ENCODE measurements at places on chromosomes 1 and 21. TPM values are rescaled to one million over a fixed set of nuclear protein-coding genes. Genes with fewer than 3 reads are reported as not detected.

DNA sequence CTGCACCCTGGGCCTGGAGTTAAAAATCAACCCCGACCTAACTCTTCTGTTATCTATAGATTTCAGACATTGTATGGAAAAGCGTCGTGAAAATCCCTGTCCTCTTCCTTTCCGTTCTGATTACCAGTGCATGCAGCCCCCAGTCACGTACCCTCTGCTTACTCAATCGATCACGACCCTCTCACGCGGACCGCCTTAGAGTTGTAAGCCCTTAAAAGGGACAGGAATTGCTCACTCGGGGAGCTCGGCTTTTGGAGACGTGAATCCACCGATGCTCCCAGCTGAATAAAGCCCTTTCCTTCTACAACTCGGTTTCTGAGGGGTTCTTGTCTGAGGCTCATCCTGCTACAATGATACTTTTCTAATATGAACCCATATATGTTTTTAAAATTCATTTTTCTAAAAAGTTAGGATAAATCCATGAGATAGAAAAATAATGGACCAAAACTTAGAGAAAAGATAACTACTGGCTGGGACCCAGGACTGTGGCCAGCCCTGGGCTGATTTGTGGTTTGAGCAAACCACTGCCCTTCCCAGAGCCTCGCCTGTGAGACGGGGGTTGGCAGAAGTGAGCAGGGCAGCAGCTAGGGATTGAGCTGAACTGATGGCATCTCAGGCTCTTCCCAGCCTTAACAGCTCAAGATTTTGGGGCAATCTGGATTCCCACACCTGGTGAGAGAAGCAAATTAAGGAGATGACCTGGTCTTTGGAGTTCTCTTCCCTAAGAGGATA is 5.0 kb downstream of the UQCRHL start:
- no peak for DNase-seq

DNA sequence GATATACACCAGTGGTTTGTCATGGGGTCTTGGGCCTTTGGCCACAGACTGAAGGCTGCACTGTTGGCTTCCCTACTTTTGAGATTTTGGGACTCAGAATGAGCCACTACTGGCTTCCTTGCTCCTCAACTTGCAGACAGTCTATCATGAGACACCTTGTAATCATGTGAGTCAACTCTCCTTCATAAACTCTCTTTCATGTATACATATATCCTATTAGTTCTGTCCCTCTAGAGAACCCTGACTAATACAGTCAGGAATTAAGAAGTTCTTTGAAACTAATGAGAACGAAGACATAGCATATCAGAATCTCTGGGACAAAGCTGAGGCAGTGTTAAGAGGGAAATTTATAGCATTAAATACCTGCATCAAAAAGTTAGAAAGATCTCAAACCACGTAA is 110.8 kb downstream of the SLC5A9 start:
- no peak for DNase-seq

- DNase-seq: no peak
Observed at GRCh38 chr1:109984190-109984455, 442 bp upstream of the AHCYL1 start.

- DNase-seq: no peak
Observed at GRCh38 chr1:200883118-200883517, 10.3 kb downstream of the GPR25 start.

The OPRD1 gene
- not detected for total RNA-seq

DNA sequence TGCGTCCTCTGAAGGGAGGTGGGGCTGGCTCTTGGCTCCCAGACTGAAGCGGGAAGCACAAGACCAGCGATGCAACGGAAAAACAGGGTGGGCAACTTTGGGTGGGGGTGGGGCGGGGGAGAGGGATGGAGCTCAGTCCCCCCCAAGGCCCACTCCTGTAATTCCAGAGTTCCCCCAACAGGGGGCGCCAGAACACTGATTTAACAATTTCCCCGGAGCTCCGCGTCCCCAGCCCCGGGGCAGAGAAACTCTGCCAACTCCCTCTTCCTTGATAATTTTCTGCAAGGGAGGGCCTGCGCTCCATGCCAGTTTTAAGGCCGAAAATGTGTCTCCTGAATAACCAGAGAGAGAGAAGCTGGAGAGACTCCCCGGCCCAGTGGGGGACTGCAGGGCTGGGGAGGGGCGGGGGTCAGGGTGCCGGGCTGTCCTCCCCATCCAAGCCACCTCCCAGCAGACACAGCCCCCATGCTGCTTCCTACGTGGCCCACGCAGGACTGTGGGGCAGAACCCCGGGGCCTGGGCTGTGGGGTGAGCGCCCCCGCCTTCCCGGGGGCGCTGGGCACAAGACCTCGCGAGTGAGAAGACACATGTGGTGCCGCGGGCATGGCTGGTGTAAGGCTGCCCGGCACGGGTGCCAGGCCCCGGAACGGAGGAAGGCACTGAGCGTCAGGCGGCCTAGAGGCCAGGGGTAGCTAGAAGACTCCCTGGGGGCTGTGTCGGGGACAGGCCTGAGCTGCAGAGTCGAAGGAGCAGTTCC is 51.4 kb downstream of the KIF21B start:
- no peak for DNase-seq

The SYTL1 gene
- total RNA-seq: 38.6 TPM

The OR14K1 gene
- not detected for total RNA-seq

GRCh38 chr1:180201451-180202200 is 28.4 kb upstream of the LHX4 start:
- DNase-seq: no peak

The ADORA3 gene
- not detected for total RNA-seq

DNA sequence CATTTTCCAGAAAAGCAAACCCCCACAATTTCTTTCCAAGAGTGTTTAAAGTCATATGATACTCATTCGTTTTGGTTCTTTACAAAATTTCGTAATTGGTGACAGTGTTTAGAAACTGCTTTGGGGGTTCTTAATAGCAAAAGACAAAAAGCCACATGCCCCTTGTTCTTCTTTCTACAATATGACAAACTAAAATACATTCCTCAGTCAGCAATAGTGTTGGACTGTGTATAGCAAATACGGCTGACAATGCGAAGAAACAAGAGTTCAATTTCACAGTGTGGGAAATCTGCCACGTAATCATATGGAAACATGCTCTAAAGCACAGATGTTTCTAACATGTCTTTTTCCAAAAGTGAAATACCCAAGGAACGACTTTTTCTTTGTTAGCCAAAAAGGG is 7.6 kb upstream of the IFNAR1 start:
- no peak for DNase-seq

The OLFML3 gene
- total RNA-seq: not detected

The CHRM3 gene
- not detected for total RNA-seq

The IGSF9 gene
- not detected for total RNA-seq

DNA sequence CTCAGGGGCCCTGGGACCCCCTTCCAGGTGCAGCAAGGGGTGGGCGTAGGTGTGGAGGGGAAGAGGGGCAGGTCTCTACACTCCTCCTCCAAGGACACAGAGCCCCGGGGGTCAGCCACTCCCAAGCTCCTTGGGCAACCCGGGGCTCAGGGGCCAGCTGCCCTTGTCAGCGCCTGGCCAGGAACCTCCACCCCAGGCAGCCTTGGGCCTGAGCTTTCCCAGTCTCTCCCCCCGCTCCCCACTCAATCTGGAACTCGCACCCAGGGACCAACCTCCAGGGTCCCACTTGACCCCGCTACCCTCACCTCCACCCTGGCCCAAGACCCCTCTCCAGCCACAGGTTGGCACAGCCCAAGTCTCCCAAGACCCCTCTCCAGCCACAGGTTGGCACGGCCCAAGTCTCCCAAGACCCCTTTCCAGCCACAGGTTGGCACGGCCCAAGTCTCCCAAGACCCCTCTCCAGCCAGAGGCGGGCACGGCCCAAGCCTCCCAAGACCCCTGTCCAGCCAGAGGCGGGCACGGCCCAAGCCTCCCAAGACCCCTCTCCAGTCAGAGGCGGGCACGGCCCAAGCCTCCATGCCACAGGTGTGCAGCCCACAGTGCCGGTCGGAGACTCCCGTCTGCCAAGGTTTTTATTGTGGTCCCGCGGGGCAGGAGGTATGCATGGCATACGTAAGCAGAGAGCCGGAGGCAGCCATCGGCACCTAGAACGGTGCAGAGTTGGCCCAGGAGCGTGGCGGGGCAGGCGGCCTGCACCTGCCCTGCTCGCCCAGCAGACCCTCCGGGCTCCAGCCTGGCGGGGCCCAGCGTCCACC is 3.0 kb downstream of the TNFRSF4 start:
- no peak for DNase-seq

DNA sequence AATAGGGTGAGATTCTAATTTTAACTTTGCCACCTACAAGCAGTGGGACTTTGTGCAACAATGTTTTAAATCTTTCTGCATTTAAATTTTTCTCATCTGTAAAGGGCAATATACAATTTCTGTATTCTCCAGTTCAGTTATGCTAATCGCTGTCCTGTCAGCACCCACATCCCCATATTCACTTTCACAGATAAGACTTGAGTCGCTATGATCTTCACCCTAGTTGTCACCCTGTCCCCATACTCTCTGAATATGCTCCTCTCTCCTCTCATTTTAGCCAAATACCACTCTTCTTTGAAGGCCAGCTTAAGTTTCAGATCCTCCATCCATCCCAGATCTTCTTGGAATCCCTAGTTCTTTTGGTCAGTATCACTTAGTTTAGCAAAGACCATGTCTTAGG is 8.8 kb downstream of the DDR2 start:
- no peak for DNase-seq

The SPRR1A gene
- not detected for total RNA-seq

DNA sequence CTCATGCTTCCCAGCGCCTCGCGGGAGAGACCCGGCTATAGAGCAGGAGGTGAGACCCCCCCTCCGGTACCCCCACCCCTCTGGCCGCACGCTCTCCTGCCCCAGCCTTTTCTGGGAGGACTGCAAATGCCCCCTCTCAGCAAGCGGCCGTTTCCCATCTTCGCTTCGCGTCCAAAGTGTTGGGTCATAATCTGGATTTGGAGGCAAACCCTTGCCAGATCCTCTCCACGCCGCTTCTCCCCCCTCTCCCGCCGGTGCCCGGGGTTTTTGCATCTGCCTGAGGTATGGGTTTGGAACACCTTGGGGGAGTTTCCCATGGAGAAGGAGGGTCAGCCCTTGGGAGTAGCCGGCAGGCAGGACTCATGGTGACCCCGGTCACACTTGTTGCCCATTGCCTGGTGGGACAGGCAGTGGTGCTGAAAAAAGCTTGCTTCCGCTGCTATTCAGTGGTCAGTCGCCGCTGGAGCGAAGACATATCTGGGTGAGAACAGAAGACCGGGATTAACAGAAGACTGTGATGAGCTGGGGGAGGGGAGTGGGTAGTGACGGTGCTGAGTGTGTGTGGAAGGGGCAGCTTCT is 935 bp downstream of the KCNK2 start:
- DNase-seq: no peak

The RNU1-2 gene
- 2,678 TPM for total RNA-seq

DNA sequence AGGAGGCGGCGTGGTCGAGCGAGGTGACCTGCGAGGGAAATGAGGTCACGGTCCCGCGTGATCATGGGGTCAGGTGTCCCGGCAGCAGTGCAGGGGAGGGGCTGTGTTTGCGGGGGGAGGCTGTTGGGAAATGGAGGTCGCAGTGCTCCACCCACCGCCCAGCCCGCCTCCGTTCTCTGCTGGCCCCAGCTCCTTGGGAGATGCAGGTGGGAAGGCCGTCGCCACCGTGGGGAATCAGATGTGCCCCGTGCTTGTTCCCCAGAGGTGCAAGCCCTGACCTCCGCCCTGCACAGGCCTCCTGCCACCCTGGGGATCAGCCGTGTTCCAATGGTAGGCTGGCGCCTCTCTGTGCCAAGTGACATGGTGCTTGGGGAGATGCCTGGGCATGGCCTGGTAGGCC is 95.7 kb downstream of the PRDM16 start:
- no peak for DNase-seq

The ZSCAN20 gene
- 4.4 TPM for total RNA-seq

DNA sequence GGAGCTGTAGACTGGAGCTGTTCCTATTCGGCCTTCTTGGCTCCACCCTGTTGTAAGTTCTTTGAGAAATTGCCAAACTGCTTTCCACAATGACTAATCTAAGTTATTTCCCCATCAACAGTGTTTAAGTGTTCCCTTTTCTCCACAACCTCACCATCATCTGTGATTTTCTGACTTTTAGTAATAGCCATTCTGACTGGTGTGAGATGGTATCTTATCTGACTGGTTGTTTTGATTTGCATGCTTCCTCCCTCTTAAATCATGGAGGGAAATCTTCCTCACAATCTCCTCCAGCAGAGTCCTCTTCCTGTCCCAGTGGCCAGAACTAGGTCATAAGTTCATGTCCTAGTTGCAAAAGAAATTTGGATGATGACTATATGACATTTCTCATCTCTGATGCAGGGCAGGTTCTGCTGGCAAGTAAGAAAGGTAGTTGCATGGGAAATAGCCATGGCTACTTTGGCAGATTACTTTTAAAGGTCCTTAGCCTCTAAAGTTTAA is 294.0 kb downstream of the LRRC40 start:
- no peak for DNase-seq

GRCh38 chr1:46131712-46132528 is 509 bp downstream of the PIK3R3 start:
- no peak for DNase-seq

GRCh38 chr1:19000065-19000464 is 43.6 kb upstream of the IFFO2 start:
- DNase-seq: no peak

- no peak for DNase-seq
Observed at GRCh38 chr1:45008076-45008475, 3.0 kb downstream of the HECTD3 start.

GRCh38 chr1:37655274-37655673 is 20.6 kb upstream of the RSPO1 start:
- DNase-seq: no peak

DNA sequence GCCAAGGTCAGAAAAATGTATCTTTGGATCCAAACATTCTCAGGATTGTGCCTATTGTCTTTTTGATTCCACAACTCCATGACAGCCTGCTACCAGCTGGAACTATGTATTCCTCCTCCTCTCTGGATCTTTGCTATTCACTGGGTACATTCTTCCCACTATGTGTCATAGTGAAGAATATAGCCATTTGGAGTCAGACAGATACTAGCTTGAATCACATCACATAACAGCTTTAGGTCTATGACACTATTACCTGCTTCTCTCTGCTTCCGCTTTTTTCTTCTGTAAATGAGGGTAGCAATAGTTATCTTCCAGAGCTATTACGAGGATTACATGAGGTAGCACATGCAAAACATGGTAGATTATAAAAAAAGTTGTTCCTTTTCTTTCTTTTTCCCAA is 5.4 kb upstream of the EXO1 start:
- no peak for DNase-seq

DNA sequence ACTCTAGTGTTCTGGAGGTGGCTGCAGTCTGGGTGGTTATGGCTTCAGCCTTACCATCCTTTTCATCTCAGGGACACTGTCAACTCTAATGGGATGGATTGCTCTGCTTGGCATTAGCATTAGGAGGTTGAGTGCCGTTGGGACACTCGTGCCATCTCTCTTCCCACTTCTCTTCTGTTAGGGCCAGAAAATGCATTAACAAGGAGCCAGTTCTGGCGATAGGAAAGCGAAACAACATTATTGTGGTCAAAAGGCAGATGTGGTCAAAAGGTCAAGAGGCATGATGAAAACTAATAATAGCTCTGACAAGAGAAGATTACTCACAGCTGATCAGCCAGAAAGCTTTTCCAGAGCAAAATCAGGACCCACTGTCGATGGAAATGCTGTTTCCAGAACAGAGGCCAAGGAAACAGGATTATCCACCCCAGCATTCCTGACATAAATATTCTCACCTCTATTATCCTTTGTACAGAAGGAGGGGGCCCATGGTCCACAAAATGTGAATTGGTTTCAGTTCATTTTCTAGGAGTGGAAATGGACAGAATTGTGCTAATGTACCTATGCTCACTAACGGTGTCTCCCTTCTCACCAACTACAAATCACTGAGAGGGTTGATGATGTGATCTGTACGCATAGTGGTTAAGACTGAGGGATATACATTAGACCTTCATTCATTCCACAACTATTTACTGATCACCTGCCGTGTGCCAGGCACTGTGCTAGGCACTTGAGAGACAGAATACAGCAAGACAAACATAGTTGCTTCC is 72.0 kb downstream of the ST6GALNAC5 start:
- no peak for DNase-seq

The CADM3 gene
- total RNA-seq: not detected

Measured in GM12878 (cell line).